ENCODE measurements at places on chromosomes 2 and 18.

DNA sequence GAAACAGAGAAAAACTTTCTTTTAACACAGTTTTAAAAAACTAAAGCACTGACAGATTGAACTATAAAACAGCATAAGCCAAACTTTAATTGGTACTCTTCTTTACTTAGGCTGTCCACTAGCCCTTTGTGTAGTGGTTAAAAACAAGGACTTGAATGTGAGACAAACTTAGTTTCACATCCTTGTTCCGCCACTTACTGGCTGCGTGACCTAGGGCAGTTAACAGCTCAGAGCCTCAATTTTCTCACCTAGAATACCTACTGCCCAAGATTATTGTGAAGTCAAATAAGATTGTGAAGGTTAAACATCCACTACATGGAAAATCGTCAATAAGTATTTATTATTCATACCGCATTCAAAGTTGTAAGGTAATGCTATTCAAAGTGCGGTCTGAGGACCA, 2.0 kb downstream of the WDR35 start:
- DNase-seq: no peak

DNA sequence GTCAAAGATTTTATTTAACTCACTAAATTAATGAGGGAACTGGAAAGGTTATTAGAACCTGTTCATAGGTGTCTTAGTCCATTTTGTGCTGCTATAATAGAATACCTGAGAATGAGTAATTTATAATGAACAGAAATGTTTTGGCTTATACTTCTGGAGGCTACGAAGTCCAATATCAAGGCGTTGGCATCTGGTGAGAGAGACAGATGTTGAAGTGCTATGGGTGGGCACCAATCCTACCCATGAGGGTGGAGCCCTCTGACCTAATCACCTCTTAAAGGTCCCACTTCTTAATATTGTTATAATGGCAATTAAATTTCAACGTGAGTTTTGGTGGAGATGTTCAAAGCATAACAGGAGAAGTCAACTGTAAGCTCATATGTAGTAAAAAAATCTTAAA, 5.1 kb downstream of the RPIA start:
- DNase-seq: no peak

DNA sequence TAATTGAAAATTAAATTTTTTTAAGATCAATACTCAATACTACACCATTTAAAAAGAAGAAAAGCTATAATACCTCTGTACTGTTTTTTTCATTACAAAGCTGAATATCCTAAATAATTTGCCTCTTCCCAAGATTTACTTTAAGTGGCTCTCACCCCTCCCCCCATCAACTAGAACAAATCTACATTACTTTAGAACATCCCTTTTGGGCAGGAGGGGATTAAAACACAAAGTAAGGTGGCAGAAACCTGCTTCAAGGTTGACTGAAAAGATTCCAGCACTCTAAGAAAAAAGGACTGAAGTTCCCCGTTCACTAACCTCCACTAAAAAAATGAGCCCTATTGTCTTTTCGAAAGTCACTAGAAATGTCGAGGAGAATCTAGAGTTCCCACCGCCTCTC, 42.3 kb downstream of the SLC38A11 start:
- no peak for DNase-seq

- no peak for DNase-seq
Measured at GRCh38 chr18:6406075-6406909, 8.4 kb downstream of the L3MBTL4 start.

- no peak for DNase-seq
Measured at GRCh38 chr18:76495006-76495370, at the start of gene ZNF516. Gene ZNF516 (minus strand): TSS chr18:76495242. CDS start chr18:76443054, 52,188 bp downstream.

DNA sequence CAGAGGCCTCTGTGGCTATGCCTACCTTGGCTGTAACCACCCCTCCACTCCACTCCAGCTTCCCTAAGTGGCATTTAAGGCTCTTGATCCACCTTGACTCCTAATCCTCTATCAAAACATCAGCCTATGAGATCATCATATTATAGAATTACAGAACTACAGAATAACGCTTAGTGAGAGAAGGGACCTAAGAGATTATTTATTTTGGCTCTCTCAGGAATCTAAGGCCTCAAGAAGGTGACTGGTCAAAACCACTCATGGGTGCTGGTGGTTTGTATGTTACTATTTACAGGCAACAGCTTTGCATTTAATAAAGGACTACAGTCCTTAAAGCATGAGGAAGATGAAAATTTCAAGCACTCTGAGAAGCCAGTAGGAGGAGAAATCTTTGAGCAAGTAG, 118.8 kb downstream of the FSHR start:
- DNase-seq: no peak

DNA sequence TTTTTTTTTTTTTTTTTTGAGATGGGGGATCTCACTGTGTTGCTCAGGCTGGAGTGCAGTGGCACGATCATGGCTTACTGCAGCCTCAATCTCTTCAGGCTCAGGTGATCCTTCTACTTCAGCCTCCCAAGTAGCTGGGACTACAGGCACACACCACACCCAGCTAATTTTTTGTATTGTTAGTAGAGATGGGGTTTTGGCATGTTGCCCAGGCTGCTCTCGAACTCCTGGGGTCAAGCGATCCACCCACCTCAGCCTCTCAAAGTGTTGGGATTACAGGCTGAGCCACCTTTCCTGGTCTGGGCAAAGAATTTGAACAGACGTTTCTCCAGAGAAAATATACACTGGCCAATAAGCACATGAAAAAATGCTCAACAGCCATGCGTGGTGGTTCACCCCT, 2.9 kb upstream of the SNRNP200 start:
- DNase-seq: no peak

- no peak for DNase-seq
Measured at GRCh38 chr2:203915256-203915655, 21.3 kb upstream of the ICOS start.
